ENCODE measurements at places on chromosomes 3 and 15.

GRCh38 chr3:48426401-48426909 lies 3.4 kb downstream of the PLXNB1 start:
- DNase-seq: no peak

DNA sequence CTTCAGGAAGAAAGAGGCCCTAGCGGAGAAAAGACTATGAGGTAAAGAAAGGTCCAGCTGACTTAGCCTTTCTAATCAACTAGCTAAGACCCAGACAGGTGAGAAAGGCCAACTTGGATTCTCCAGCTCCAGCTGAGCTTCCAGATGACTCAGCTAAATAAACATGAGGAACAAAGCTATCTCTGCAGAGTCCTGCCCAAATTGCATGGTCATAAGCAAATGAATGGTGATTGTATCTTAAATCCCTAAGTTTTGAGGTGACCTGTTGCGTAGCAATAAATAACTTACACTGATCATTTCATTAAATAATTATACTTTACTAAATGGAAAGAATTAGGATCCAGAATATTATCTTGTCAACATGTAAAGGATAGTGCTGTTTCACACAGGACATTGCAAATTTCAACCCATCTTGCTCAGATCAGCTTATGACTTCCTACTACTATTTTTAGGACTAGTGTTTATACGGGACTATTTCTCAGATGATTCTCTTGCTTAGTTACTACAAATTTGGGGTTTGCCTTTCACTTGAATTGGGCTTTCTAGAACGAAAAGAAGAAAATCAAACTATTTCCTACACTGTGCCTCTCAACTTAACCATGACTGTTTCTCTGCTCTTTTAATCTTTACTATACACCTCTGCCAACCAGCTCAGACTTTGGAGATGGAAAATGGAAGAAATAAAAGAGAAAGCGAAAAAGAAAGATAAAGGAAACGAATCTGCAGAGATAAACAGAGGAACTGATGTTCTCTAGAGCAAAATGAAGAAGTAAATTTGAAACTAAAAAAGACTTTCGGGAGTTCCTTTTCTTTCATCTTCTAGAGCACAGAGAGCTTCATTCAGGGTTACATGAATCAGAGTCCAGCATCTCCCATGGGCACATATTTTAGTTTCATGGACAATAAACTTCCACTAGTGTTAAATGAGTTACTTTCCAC lies 6.6 kb upstream of the ADGRG7 start:
- DNase-seq: no peak

- no peak for DNase-seq
These were observed 287.3 kb upstream of the TLE3 start for GRCh38 chr15:70385052-70385451.

- no peak for DNase-seq
These were observed 286.1 kb upstream of the TPM1 start for GRCh38 chr15:62756326-62756994.

- DNase-seq: no peak
These were observed 795.0 kb downstream of the ROBO1 start for GRCh38 chr3:78972617-78973301.

DNA sequence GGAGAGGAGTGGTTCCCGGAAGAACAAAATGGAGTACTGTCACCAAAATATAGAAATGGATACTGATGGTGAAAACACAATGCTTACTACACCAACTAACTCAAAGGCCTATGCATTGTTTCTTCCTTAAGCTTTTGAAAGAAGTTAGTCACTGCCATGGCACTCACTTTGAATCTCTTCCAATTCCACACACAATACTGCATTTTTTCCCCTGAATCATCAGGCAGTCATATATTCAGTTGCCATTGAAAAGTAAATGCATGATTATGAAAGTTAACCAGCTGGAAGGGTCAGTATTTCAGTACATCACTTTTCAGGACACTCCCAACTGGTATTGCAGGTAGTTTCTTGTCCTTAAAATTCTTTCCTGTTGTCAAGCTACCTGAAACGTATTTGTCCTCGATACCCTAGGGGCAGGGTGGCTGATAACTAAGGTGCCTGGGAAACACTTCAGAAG lies 9.0 kb upstream of the LRRFIP2 start:
- DNase-seq: no peak

GRCh38 chr3:190645932-190646460 lies 132.1 kb downstream of the IL1RAP start:
- DNase-seq: no peak

GRCh38 chr3:135752851-135753250 lies 212.7 kb upstream of the PPP2R3A start:
- no peak for DNase-seq

GRCh38 chr3:136543385-136543784 lies 208.8 kb downstream of the STAG1 start:
- DNase-seq: no peak

GRCh38 chr15:27449941-27450340 lies 479.0 kb downstream of the GABRG3 start:
- DNase-seq: no peak

DNA sequence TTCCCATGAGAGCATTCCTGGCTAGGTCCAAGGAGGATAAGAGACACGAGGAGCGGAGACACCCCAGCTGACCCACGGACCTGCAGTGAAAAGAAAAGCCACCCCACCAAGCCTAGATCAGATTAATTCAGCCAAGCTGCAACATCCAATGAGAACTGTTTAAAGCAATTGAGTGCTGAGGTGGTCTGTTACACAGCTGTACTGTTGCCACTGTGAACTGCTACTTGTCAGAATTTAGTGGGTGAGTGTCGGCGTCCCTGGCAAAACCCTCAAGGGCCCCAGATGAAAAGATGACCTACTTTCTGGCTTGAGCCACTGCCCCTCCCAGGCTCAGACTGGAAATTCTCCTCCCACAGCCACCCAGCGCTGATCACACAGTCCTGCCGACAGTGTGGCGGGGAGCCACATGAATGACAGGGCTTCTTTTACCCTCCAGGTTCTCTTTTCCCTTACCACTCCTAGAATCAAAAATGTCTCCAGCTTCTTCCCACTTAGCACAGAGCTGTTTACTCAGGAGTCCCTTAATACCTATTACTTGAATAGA lies 26.4 kb upstream of the KBTBD12 start:
- DNase-seq: no peak

DNA sequence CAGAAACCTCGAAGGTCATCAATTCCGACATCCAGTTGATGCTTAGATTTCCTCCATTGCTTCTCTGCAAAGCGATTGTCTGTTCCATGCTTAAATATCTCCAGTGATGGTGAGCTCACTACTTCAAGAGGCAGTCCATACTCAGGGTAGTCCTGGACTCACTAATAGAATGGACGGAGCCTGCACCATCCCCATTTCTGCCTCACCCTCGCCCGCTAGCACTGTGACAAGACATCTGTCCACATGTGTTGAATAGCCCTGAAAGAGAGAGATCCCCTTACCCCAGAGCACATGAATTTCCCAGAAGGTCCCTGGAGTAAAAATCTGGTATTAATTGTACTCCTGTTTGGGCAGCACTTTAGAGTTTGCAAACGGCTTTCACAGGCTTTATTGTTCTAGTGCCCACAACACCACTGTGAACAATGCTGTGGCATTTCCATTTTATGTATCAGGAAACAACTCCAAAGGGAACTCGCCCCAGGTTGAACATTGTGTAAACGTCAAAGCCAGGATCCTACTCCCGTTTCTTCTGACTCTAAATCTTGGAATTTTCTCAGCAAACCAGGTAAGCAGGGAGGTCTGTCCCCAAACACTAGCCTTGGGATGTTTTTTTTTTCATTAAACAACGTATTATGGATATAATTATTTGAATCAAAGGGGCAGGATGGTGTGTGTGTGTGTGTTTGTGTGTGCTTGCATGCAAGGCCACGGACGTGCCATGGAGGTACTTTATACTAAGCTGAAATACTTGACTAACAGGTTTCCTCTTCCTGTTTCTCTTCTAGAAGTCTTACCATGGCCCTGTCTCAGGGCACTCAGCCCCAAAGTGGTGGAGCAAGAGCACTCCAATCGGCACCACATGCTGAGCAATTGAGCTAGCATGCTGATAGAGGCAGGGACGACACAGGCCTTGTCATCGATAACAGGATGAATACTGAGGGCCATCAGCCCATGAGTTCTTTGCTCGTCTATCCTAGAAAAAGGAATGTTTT lies 198.3 kb downstream of the OPA1 start:
- no peak for DNase-seq

DNA sequence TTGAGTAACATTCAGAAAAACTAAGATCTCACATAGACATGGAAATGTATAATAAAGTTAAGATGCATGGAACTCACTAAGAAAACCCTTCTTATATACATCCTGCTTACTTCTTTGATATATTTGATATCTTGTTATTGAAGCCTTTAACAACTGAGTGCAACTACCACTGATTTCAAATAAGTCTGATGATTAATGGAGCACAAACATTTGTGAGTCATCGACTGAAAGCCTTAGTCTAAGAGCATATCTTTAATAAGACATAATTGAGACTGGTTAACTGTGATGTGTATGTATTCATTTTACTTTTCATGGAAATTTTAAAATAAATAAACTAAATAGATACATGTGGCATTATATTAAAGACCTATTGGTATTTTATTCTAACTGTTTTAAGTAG lies 740.5 kb downstream of the EPHA3 start:
- DNase-seq: no peak

GRCh38 chr3:32989171-32989570 lies 37.7 kb downstream of the CCR4 start:
- no peak for DNase-seq

- DNase-seq: no peak
These were observed 528.1 kb upstream of the MCTP2 start for GRCh38 chr15:93703092-93703739.

DNA sequence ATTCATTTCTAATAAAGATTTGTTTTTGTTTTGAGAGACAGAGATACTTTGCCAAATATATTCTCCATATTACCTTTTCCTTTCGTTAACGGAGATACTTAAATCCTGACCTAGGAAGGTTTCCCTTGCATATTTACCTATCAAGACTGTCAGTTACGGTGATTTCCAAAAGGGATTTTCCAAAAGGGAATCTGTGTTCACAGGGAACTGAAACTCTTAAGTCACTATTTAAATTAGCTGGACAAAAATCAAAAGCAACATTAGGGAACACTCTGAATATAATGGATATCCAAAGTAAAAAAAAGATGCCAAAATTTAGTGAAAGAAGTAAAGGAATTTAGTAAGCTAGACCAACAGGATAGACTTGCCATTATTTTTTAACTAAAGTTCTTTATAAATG lies 576 bp downstream of the LRRFIP2 start:
- DNase-seq: no peak

GRCh38 chr3:118204052-118204656 lies 830.5 kb downstream of the IGSF11 start:
- no peak for DNase-seq

GRCh38 chr3:138066383-138066782 lies 49.0 kb downstream of the DZIP1L start:
- no peak for DNase-seq

GRCh38 chr3:154977666-154978065 lies 102.5 kb upstream of the MME start:
- DNase-seq: no peak

DNA sequence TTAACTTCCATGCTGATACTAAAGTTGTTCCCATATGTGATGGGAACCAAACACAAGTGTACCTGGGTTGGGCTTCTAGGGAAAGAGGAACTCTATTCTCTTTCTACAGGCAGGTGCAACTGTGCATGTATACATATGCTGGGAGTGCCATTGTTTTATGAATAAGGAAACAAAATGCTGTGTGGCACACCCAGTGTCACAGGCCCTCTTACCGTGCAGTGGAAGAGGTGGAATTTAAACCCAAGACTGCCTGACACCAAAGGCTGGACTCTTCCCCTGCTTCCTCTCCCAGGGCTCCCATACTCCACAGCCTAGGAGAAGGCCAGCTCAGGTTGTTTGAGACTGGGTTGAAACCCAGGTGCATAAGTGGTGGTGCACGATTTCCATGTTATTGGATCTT lies 1.9 kb upstream of the FETUB start:
- DNase-seq: no peak

DNA sequence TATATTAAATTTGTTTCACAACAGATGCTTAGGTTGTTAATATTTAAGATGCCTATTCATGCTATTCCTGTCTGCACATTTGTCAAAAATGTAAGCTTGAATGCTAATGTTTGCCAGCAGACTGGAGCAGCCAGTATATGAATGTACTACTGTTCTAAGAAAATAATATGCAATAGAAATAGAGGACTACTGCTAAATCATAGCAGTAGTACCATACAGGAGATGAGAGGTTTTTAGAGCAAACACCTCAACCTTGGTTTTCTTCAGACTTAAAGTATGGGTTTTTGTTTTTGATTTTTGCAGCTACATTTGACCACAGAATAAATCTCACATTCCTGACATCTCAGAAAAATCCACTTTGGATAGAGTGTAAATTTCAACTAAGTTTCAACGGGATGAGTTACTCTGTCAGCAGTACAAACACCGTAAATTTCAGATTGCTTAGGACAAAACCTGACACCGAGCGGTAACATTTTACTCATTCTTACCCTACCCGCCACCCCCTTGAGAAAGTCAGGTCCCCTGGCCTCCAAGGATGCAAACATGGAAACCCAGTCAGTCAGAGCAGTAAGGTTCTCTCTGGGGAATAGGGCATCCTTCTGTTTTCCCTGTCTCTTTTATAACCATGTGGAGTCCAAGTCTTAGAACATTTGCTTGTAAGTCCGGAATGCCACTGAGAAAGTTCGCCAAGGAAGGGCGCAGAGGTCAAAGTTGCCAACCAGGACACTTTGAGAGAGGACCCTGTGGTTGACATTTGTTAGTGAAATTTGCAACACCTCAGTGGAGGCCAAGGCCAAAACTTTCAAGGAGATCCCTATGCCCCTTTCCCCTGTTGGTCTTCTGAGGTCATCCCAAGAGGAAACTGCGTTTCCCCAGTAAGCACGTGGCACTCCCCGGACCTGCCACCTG lies 17.9 kb upstream of the SATB1 start:
- no peak for DNase-seq

GRCh38 chr3:8413337-8413926 lies 88.2 kb upstream of the LMCD1 start:
- DNase-seq: no peak

DNA sequence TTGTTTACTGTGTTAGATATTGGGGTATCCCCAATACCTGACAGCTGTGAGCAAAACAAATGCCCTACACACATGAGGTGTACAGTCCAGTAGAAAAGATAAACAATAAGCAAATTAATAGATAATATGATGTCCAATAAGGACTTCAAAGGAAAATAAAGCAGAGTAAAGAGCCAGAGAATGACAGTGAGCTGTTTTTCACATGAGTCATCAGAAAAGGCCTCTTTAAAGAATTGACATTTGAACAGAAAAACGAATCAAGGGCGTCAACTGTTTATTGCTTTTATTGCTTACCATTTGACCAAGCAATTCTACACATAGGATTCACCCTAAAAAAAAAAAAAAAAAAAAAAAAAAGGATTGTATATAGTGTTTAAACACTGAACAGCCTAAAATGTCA lies 96.6 kb upstream of the FLNB start:
- no peak for DNase-seq

DNA sequence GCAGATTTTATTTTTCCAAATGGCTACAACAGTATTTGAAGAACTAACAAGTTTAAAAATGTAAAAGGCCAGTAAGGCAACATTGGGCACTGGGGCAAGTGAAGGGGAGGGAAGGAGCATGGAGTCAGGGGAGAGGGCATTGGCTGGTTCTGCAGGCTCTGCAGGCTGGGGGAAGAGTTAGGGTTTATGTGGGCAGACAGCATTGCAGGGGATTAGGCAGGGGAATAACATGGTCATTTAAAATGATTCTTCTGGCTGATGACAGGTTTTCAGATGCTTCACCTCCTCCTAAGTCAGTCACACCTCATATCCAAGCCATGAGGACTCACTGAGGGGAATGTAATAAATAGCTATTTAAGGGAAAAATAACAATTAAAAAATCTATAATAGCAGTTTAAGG lies 52.6 kb downstream of the BTD start:
- no peak for DNase-seq

- DNase-seq: no peak
These were observed 67.9 kb upstream of the MITF start for GRCh38 chr3:69671082-69671952.

Data from stimulated activated CD8-positive, alpha-beta memory T cell treated with anti-CD3 and anti-CD28 coated beads, Interleukin-7, amount 100 ng/mL, for 24 hours (primary cell).